Activated CD4-positive, alpha-beta memory T cell treated with anti-CD3 and anti-CD28 coated beads for 36 hours (primary cell): ENCODE measurements at places on chromosomes 16 and 17.

- DNase-seq = no peak
Observed at GRCh38 chr16:67552476-67552875, 9.8 kb upstream of the CTCF start.

DNA sequence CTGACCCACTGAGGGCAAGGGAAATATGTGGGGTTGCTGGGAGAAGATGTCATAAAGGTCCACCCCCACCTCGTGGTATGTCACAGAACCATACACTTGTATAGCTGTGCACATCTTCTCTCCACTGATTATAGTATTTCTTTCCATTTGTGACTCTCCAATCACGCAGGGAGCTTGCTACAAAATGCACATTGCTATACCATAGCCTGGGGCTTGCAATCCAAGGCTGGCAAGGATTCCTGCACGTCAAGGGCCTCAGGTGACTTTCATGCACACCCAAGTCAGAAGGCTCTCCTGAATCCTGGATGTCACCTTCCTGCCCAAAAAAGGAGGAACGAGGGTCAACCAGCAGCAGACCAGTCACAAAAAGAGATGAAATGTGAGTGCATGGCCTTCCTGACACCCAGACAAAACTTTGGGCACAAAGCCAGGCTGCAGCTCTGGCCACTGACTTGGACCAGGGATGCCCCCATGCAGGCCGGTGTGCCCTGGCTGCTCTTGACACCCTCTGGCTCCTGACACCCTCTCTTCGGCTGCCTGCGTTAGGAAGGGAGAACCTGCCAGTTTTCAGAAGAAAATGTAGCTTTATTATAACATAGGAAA lies 12.1 kb downstream of the TBC1D26 start:
- no peak for DNase-seq

- no peak for DNase-seq
Observed at GRCh38 chr17:57523926-57524632, 221.0 kb downstream of the CCDC182 start.

DNA sequence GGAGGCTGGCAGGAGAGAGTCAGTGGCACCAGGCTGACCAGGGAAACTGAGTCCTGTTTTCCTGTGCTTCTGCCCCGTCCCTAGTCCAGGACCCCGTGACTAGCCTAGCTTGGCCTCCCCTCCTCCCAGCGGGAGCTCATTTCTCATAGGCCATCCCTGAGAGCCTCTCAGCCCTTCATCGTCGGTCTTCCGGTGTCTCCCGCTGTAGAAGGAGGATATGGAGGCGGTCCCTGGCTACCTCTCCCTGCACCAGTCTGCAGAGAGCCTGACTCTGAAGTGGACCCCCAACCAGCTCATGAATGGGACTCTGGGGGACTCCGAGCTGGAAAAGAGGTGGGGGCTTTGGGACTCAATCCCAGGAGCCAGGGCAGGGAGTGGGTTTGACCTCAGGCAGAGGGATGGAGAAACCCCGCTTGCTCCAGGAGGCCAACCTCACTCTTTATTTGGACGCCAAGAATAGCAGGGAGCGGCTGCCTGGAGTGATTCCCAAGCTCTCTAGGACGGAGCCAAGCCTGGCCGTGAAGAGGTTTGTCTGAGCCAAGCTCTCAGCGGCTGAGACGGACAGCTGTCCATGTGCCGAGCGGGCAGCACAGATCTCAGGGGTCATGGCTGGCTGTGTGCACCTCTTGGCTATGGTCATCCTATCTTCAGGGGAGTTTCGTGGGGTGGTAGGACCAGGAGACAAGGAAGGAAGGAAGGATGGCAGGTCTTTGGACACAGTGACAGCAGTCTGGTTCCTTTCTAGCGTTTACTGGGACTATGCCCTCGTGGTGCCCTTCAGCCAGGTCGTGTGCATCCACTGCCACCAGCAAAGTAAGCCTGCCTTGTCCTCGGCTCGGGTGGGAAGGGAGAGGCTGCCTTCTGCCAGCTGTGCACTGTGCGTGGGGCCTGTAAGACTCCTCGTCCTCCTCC lies 26.8 kb downstream of the SGSM2 start:
- no peak for DNase-seq

GRCh38 chr17:75639771-75640555 lies 6.7 kb downstream of the SMIM5 start:
- DNase-seq = no peak

DNA sequence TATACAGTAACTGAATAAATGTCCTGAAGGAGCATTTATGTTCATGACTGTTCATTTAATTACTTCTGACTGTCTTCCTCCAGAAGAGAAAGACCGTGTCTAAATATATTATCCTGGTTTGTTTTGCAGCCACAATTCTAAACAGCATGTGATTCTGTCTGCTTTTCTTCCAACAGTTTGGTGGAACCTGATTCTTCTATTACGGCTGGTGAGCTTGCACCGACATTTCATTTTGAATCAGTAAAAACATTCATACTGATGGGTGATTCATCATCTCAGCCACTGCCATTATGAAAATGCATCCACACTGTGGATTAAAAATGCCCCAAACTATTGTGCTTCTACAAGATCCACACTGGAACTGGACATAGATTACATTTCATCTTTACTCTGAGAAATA lies 16.9 kb downstream of the KNOP1 start:
- no peak for DNase-seq

DNA sequence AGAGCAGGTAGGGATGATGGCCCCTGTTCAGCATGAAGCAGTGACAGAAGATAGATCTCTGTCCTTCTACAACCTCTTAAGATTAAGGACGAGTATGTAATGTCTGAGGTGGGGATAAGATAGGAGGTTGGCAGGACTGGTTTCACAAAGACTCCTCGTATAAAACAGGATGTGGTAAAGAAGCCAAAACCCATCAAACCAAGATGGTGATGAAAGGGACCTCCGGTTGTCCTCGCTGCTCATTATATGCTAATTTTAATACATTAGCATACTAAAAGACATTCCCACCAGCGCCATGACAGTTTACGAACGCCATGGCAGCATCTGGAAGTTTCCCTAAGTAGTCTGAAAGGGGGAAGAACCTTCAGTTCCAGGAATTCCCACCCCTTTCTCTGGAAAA lies 27.3 kb downstream of the MIS12 start:
- DNase-seq = no peak

DNA sequence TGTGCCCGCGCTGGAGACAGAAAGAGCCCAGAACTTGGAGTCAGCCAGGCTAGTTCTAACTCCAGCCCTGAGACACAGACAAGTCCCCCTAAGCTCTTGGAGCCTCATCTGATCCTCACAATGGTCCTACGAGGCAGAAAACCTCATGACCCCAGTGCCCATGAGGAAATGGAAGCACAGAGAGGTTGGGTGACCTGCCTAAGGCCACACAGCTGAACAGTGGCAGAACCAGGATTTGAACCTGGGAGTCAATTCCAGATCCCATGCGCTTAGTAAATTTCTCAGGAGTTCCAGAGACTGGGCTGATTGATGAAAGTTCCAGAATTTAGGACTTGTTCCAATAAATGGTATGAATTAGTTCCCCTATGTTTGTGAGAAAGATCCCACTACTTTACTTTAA lies 39.0 kb upstream of the LITAF start:
- DNase-seq = no peak

DNA sequence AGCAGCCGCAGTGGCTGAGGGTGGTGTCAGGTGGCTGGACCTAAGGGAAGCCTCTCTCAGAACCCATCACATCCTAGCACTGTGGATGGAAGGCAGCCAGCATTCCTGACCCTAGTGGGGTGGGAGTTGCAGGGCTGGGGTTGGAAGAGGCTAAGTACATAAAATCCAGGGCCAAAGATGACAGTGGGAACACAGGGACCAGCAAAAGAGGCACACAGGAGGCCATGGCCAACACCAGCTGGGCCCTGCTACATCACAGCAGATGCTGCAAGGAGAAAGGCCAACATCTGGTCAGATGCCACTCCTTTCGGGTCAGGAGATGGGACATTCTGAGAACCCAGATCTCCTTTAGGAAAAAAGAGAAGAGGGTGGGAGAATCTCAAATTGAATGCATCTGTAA lies 415.4 kb downstream of the SLC39A11 start:
- no peak for DNase-seq

DNA sequence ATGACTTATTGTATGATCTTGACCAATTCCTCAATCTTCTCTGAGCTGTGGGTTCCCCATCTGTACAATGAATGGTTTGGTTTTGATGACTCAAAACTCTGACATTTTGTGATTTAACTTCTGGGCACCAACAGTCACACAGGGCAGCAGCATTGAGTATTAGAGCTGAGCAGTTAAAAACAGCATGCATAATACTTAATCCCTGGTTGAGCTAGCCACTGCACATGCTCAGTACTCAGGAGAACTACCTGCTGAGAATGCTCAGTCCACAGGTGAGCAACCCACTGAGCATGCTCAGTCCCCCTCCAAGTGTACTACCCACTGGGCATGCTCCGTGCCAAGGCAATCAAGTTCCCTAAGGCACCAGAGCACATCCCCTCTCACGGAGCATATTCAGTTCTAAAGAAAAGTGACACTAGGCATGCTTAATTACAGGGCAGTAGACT lies 68.7 kb downstream of the AIPL1 start:
- no peak for DNase-seq

DNA sequence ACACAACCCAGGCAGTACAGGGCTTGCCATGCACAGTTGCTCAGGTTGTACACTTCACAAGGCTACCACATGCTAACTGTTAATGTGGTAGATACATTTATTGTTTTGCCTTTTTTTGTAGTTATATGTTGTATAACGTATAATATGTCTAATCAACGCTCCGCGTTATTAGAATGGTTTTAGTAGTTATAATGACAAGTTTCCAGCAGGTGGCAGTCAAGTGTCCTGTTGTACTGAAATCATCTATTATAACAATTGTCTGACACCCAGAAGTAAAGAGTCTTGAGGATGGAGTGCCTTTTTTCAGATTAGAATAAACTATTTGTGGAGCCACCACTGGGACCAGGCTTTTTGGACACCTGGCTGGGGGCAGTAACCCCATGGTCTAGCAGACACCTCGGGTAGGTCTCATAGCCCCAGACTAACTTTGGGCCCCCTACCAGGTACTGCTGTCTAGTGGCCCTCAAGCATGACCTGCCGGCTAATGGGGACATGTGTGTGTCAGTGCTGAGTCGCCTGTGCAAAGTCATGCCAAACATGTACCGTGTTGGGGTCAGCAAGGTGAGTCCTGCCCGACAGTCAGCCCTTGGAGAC lies 32.8 kb downstream of the MYO15A start:
- no peak for DNase-seq

- no peak for DNase-seq
Observed at GRCh38 chr16:1890024-1890707, 18.2 kb upstream of the MEIOB start.
